ENCODE measurements at places on chromosomes 16 and 17.
A peak's percentile ranks its signal among the peaks of the same experiment; 100 is the strongest.

DNA sequence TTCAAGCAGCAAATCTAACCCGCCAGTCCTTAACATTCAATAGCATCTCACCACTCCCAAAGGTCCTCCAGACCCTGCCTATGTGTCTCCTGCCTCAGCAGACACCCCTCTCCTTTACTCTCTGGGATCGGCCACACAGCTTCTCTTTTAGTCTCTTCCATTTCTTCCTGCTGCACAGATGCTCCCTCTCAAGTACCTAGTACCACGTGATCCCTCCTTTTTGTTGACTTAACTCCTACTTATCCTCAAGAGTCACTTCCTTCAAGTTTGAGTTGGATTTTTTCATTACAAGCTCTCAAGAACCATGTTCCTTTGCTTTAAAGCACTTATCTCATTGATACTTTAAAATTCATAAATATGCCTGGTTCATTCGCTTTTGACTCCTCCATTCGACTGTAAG lies 24.9 kb downstream of the AMFR start:
- DNase-seq: peak; percentile 40

- DNase-seq: no peak
Observed at GRCh38 chr17:4789701-4789950, 862 bp downstream of the GLTPD2 start.

GRCh38 chr16:84047206-84047605 lies 4.6 kb upstream of the SLC38A8 start:
- DNase-seq: no peak

DNA sequence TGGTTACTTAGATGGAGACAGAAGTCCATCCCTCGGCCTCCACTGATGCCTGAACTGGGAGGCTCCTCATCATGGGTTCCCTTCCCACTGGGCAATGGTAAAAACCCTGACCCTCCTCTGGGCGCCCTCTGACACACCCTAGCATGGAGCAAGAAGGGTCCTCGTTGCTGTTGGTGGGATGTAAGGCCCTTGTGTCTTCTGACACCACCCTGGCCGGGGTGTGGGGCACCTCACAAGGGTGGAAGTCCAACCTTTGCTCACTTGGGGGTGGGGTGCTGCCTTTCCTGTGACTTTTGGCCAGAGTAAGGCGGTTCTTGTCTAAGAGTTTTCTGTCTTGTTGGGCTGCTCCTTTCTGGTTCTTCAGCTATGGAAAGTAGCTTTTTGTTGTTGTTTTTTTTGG lies 28.7 kb downstream of the MPRIP start:
- DNase-seq: no peak

DNA sequence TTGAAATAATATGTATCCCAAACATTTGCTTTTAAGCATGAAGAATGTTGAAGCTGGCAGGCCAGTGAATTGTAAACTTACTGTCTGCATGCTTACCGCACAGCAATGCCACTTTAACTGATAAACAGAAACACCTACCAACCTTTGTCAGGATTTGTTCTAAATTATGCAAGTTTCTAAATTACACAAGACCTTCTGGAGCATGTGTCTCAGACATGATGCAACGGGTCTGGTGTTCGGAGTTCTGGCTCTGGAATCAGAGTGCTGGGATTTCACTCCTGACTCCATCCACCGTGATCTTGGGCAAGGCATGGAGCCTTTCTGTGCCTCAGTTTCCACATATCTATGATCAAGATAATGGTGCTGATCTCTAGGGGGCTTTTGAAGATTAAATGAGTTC lies 111.2 kb downstream of the CCT6B start:
- no peak for DNase-seq

GRCh38 chr16:52546291-52547003 lies 496 bp downstream of the TOX3 start:
- no peak for DNase-seq

DNA sequence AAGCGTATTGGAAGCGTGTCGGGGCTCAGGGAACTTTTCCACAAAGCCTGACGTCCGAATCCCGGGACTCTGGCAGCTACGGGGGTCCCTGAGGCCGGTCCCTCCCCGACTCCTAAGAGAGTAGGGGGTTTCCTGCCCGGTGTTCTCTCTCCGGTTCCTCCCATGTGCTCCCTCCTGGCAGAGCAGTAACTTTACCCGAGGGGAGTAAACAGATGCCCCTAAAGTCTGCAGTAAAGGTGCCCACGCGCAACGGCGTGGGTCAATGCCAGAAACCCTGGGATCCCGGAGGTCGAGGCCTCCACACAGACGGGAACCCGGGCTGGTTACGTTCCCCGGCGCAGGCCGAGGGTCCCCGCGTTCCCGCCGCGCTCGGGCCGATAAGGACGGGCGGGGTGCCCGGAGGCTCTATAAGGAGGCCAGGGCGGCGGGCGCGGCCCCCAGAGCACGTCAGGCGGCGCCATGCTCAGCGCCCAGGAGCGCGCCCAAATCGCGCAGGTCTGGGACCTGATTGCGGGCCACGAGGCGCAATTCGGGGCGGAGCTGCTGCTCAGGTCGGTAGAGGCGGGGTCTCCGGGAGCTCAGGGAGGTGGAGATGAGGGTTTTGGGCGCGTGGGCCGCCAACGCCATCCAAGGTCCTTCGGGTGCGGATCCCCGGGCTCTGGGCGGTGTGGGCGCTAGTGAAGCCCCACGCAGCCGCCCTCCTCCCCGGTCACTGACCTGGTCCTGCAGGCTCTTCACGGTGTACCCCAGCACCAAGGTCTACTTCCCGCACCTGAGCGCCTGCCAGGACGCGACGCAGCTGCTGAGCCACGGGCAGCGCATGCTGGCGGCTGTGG lies at the start of gene HBM:
Gene HBM (plus strand): TSS at position 440 of the 836 bp plus-strand sequence. CDS start 20 bp downstream, at position 460.
- DNase-seq: no peak

DNA sequence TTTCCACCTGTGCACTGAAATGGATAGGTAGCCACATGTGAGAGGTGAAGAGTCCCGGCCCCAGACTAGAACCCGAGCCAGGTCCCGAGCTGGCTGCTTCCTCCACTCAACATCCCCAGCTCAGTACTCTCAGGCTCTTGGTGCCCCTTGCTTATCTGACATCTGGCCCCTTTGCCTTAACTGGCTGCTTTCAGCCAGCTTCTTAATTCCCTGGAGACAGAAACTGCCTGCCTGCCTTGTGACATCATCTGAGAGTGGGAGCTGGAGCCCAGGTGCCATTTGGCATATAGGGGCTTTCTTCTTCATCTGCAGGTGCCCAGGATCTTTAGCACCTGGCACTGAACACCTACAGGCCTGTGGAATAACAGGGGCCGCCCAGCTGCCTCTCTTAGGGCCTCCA lies 8.9 kb downstream of the CHAD start:
- no peak for DNase-seq

GRCh38 chr17:12512694-12513355 lies 152.9 kb upstream of the MYOCD start:
- DNase-seq: no peak

DNA sequence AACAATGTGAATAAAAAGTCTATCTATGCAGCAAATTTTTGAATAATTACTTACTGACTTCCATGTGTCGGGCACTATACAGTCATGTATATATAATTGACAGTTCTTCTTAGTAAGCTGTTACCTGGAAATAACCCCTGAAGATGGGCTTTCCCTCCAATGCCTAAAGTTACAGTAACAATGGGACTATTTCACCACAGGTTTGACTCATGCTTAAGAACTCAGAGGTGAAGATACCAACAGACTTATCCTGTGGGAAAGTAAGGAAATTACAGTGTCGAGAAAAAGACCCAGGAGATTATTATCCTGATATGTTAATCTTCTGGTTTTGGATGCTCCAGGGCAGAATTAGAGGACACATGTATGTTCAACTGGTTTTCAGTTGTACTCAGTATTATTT lies 601.5 kb upstream of the SOX9 start:
- DNase-seq: no peak

DNA sequence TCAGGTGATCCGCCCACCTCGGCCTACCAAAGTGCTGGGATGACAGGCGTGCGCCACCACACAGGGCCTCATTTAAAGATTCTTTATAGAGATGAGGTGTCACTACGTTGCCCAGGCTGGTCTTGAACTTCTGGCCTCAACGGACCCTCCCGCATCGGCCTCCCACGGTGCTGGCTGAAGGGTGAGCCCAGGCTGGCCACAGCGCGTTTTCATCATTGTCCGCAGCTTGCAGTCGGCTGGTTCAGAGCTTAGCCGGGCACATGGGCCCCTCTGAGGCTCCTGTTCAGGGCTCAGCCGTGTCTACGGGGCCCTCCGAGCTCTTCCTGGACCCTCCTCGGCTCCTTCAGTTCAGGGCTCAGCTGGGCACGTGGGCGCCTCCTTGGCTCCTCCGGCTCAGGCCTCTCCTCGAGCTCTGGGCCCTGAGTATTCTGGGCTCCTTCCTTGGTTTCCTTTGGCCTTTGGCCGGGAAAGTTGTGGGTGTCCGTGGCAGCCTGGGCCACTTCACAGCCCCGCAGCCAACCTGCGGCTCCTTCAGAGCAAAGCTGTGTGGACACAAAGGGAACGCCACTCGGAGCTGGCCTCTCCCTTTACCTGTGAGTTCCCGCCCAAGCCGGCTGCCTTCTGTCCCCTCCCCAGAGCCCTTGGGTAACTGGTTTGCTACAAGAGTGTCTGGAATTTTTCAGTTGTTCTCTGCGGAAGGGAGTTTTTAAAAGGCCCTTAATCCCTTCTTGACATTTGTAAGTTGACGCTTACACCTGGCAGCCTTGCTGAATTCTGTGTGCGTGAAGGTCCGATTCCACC lies 1.2 kb upstream of the MSLN start:
- no peak for DNase-seq

DNA sequence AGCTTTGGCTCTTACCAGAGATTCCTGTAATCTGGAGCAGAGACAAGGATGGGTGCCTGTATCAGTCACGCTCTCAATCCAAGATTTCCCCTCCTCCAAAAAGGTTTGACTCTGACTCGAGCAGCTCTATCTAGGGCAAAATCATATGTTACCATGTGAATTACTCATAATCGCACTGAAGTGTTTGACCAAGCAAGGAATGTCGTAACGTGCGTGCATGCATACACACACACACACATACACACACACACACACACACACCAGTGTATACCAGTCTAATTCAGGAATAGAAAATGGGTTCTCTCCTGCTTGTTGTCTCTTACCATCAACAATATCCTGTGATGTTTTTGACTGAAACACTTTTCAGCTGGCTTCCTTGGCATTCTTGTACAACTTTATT lies 835.1 kb downstream of the KCNJ2 start:
- DNase-seq: no peak

DNA sequence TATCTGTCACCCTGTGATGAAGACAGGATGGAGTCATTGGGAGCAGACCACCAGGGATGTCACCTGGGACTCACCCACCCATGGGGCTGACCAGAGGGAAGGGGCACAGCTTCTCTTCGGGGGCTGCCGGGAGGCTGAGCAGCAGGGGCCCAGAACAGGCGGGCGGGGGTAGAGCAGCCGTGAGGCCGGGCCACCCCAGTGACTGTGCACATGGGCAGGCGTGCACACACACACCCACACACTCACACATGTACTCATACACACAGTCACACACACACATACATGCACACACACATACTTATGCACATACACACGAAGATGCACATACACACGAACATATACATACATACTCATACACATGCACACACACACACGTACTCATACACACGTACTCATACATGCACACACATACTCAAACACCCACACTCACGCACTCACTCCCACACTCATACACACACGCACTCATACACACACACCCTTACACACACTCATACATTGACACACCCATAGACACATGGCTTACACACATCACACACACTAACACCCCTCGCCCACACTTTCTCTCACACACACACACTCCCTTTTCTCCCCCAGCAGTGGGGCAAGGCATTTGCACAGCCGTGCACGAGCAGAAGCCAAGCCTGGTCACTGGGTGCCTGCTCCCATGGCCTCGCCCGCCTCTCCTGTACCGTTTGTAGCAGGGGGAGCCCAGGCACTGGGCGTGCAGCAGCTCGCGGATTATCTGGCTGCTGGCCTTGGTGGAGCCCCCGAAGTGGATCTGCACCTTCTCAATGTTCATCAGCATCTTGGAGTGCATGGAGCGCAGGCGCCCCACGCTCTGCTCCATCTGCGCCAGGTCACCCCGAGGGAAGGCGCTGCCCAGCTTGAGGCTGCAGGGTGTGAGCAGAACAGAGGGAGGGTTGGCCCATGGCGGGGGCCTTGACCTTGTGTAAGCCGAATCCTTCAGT lies 12.4 kb downstream of the UBALD2 start:
- DNase-seq: no peak

- DNase-seq: no peak
Observed at GRCh38 chr16:49277386-49277742, 4.3 kb downstream of the CBLN1 start.

DNA sequence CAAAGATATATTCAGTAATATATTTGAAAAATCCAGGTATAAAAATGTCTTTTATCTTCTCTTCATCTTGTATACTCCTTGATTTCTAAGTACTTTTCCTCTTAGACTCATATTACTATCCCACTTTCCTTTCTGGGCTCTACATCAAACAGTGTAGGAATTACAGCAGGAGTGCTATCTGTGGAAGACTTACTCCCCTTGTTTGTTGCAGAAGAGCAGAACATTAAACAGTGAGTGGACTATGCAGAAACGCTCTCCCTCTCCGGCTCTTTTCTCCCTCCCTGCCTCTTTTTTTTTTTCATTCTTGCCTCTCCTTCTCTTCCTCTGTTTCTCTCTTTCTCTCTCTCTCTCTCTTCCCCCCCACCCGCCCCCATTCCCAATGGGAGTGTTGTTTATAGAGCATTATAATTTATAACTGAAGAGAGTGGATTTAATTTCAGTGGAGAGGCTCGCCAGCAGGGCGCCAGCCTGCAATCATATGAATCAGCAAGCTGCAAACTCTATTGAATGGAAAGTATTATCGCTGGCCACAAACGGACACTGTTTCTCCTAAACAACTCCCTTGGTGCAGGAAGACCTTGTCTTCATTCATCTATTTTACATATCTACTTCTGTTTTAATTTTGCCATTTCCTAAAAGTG lies 242.3 kb upstream of the TBX2 start:
- peak; percentile 24 for DNase-seq

DNA sequence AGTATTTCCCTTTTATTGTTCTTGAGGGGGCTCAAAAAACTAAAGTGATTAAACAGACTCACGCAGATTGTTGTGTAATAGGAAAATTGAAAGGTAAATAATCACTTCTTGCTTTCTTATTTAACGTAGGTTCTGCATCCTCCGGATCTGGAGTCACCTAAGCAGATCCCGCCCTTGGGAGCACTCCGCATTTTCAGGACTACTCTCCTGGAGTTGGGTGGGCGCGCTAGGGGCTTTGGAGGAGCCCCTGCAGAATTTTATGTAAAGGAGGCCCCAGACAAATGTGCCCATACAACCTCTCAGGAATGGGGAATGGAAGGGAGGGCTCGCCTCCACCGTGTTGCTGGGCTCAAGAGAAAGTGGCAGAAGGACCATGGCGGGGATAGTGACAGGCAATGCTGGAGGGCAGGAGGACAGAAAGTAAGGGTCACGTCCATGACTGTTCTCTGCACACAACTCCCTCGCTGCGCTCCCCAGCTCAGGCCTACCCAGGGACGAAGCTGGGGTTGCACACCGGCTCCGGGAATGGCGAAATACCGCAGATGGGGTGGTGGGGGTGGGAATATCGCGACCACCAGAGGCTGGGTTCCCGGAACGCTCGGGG lies 8.3 kb downstream of the MT2A start:
- no peak for DNase-seq

All from NCI-H187 (cell line).